Fibroblast of mammary gland (primary cell): ENCODE measurements at places on chromosomes 7 and 10.

DNA sequence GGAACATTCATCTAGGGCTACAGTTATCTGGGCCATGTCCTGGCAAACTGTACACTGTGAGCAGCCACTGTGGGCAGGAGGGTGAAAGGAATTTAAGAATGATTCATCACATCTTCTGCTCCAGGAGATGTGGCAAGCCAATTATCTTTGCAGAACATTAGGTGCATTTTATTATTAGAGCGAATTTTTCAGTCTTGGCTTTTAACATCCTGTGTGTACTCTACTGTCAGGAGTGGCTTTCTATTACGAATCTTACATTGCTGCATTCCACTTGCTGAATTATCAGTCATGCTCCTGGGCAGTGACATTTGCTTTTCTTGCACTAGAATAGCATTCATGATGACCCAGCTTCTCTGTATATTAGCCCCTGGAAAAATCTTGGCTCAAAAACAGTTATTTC is 109.2 kb upstream of the TARP start:
- peak; percentile 63 for DNase-seq

GRCh38 chr10:3071405-3072198 is 4.3 kb downstream of the PFKP start:
- peak; percentile 93 for DNase-seq

DNA sequence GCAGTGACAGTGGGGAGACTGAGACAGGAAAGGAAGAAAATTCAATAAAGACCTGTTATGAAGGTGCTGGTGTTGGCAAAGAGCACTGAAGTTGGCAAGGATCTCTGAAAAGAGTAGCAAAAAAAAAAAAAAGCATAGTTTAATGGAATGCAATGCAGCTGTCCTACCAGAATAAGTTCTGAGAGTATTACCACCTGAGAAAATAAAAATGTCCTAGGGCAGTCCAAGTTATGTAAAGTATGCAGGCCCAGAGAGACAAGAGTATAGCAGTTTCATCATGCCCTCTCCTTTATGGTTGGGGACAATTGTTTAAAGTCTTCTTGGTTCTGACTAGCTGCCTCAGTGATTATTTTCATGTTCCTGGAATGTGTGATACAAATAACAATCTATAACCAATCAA is 1092.8 kb downstream of the SORCS3 start:
- DNase-seq: no peak

DNA sequence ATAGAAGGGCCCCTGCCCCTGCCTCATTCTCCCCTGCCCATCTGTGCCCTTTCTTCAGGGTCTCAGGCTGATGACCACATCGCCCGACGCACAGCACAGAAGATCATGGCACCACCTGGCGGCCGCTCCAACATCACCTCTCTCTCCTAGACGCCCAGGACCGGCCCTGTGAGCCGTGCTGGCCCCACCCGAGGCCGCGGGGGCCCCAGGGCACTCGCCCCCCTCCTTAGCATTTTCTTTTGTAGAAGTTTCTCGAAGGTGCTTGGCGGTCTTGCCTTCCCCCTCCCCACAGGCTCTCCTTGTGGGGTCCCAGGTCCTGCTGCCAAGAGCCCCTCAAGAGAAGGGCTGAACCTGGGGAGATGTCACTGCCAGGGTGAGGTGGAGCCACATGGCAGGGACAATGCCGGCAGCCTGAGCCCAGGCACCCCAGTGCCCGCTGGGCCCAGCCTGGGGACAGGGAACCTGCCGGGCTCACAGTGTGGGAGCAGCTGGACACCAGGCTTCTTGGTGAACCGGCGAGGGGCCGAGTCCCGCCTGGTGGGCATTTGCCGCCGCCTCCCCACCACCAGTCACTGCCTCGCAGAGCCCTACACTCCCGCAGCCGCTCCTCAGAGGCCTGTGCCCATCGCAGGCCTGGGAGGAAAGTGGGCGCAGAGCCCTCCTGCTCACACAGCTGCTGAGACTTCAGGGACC is 18.2 kb downstream of the DPYSL4 start:
- DNase-seq: no peak

- no peak for DNase-seq
Observed at GRCh38 chr7:36244429-36244828, 91.4 kb downstream of the EEPD1 start.

DNA sequence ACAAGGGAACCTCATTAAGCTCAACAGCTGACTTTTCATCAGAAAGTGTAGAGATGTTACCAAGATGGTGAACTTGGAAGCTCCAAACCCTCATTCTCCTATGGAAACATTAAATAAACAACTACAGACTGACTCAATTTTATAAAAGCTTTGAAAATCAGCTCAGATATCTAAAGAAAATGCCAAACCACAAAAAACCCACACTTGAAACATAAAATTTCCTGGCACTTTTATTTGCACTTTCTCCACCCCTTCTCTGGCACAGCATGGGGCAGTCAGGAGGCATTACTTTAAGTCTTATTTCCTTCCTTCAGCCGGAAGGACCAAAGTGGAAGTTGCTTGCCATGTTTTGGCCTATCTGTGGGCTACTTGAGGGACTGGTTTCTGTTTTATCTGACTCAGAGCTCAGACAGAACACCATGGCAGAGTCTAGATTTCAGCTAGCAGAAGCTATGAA is 114.7 kb downstream of the ODAD2 start:
- no peak for DNase-seq

DNA sequence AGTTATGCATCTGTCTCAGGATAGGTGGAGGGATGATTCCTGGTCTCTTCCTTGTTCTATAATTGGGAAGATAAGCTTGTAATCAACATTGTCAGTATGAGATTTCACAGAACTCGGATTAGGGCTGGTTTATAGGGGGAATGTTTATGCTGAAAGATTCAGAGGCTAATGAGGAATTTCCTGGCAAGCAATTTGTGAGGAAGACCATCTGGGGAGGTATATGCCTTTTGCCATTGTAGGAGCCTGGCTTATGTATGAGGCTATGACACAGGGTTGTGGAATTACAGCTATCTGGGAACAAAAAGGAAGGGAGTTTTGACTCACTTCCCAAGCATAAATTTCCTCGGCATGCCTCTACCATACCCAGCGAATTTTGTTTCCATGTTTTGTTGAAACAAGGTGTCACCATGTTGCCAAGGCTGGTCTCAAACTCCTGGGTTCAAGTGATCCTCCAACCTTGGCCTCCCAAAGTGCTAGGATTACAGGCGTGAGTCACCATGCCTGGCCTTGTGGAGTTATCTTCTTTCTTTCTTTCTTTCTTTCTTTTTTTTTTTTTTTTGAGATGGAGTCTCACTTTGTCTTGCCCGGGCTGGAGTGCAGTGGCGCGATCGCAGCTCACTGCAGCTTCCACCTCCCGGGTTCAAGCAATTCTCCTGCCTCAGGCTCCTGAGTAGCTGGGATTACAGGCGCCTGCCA is 1.6 kb upstream of the COPS6 start:
- DNase-seq: peak; percentile 97

GRCh38 chr10:61319386-61320256 is 133.6 kb downstream of the TMEM26 start:
- DNase-seq: no peak

DNA sequence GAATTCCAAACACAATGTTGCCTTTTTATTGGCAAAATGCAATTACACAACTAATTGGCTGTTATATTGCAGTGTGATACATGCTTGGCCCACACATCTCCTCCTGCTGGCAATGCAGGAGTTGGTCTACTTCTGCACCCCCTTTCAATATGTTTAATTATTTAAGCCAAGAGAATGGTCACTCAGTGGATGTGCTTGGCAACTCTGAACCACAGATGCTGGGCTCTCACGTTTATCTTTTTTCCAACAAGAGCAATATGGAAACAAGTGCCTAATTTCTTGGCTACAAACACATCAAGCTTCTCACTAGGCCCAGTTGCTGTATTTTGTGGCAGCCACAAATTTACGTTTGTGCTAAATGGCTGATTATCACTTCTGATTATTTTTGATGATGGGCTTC is 1149.2 kb upstream of the CELF2 start:
- DNase-seq: no peak

GRCh38 chr10:54124209-54124885 is 676.7 kb downstream of the PCDH15 start:
- no peak for DNase-seq

- no peak for DNase-seq
Observed at GRCh38 chr10:133276435-133277201, at the start of gene ADAM8. Gene ADAM8 (minus strand): TSS chr10:133276868. CDS start chr10:133276817, 51 bp downstream.
